Pons (tissue), 1 donor: ENCODE measurements at places on chromosomes 5 and 9.

GRCh38 chr5:28132151-28132550, 1093.8 kb upstream of the CDH9 start:
- no peak for DNase-seq

GRCh38 chr9:89442501-89442978, 55.4 kb downstream of the SEMA4D start:
- DNase-seq: no peak

- no peak for DNase-seq
Measured at GRCh38 chr5:113218906-113219517, 215.8 kb downstream of the TSSK1B start.

DNA sequence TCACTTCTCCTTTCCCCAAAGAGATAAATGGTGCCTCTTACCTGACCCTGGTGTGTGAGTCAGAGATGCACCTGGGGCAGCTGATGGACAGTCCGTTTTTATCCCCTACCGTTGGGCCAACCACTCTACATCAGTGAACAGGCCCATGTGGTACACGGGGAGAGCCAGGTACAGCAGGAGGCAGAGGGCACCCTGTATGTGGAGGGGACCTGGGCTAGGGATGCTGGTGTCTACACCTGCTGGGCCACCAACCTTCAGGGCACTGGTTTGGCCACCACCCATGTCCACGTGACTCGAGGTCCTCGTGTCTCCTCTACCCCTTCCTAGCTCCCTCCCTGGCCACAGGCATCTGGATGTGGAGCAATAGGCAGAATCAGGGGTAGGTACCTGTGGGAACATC, 22.7 kb upstream of the ANXA6 start:
- no peak for DNase-seq

DNA sequence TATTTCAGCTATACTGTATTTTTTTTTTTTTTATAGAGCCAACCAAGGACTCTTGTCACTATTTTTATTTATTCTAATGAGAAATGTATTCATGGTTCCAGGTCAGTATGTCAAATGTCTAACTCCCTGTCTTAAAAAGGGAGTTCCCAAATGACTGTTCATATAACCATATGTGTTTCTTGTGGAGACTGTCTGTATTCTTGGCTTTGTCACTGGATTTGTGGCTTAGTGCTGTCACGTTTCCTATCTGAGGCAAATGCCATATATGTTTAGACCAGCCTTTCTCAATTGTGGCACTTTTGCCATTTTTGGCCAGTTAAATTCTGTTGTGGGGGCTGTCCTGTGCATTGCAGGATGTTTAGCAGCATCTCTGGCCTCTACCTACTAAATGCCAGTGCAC, 3.1 kb downstream of the GCNT1 start:
- no peak for DNase-seq
